Suppressor macrophage (primary cell): ENCODE measurements at places on chromosomes 4 and X.

DNA sequence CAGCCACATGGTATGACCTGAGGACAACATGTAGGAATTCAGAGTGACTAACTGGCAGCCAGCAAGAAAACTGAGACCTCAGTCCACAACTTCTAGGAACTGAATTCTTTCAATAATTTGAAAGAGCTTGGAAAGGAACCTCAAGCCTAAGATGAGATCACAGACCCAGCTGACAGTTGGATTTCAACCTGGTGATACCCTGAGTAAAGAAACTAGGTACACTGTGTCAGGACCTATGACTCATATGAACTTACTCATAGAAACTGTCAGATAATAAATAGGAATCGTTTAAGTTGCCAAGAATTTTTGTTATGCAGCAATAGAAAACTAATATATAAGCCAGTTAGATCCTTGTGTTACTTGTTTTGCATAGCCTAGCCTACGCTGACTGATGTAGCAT, 102.4 kb upstream of the DCAF12L1 start:
- DNase-seq = no peak

DNA sequence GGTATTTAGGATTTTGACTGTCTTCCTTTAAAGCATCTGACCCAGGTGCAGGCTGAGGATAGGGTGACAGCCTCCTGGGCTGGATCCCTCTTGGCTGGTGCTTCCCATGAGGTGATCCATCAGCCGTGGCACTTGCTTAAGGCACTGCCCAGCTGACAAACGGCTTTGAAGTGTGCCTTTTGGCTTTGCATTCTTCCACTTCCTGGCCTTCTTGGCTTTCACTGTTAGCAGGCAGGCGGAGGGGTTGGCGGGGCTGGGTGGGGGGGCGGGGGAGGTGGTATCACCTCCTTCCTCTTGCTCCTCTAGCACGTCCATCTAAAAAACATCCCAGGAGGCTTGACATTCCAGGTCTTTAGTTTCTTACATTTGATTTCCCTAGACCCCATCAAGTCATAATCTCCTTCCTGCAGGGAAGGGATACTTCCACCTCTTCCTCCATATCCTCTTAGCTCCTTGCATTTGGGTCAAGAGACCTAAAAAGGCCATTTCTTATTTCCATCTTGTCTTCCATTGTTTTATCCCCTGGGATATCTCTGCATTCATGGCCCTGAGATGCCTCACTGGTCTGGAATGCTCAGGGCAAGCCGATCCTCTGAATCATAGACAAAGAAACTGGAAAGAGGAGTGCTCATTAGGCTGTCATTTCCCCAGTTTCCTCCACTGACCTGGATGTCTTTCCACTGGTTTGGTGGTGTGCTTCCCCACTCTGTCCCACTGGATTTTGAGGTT, 11.3 kb upstream of the APLN start:
- no peak for DNase-seq

- no peak for DNase-seq
Measured at GRCh38 chr4:157880761-157881160, 292.1 kb downstream of the GASK1B start.

GRCh38 chr4:22372986-22373385, 142.9 kb downstream of the ADGRA3 start:
- DNase-seq = no peak

GRCh38 chr4:114116861-114117260, 137.4 kb upstream of the ARSJ start:
- DNase-seq = no peak

GRCh38 chr4:74541667-74542066, 96.7 kb downstream of the AREG start:
- no peak for DNase-seq

- DNase-seq = peak; percentile 28
Measured at GRCh38 chr4:78735697-78736096, 40.5 kb upstream of the BMP2K start.

DNA sequence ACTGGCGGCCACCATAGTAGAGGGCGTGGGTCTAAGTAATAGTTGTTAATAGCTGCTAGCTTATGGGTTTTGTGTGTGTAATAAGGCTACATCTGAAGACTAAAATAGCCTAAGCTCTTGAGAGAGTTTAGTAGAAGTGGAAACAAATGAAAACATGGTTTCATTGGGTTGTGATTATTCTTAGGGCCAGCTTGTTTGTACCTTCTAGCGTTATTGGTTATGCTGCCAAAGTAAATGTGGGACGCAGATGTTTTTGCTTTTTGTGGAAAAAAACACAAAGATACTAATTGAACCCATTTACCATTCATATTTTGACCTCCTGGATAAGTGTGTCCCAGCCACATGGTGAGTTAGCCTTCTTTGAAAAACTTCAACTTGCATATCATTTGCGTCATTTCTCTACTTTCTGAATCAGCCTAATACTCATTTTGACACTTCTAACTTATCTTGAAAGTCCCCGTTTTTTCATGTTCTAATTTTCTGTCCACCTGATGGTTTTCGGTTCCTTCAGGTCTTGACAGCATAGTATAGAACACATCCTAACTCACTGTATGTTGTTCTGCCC, 305.3 kb downstream of the FRMPD4 start:
- no peak for DNase-seq

DNA sequence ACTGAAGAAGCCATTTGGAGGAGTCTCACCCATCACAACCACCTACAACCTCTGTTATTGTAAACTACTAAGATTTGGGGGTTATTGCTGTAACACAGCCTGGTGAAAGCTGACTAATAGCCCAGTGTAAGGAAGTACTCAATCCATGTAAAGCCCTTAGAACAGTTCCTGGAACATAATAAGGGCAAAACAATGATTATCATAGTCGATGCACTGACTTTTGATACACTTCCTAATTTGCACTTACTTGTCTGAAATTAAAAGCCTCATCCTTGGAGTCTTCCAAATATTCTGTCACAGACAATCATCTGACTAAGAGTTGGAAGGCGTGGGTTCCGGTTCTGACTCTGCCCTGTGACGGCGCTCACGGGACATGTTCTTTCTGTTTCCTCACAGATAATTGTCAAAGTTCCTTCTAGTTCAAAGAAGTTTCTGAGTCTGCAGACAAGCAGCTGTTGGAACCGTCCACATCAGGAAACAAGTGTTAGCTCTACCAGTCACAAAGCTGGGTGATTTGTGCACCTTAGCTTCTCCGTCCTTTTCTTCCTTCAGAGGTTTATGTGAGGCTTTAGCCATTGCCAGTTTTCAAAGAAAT, 33.4 kb upstream of the RASGEF1B start:
- DNase-seq = peak; percentile 96

DNA sequence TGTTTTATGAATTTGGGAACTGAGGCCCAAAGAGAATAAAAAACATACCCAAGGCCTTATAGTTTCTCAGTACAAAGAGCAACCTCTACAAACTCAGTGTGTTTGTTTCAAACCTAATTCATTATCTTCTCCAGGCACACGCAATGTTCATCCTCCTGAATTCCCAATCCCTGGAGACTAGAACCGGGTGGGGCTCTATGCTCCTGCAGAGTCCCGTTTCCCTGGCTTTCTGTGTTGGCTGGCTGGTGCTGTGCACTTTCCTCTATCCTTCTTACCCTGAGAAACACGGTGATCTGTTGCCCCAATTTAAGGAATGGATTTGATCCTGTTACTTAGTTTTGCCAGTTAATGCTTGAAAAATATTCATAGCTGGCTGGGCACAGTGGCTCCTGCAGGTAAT, 63.9 kb downstream of the FGFBP1 start:
- no peak for DNase-seq

GRCh38 chr4:38618505-38618904, 45.5 kb upstream of the KLF3 start:
- DNase-seq = no peak

DNA sequence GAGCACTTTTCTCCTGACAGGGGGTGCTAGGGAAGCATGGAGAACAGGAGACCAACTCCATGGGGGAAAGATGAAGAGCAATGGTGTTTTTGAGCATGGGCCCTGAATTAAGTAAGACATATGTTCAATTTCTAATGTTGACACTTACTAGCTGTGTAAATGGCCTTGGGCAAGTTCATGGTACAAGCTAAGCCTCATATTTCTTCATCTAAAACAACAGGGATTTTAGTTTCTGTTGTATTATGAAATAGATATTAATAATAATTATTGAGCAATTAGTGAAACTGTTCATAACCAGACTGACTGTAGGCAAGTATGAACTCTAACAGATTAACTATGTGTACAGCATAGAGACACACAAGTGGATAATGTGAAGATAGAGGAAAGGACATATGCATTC, 515.0 kb upstream of the FAT1 start:
- DNase-seq = no peak

- DNase-seq = no peak
Measured at GRCh38 chr4:45155081-45155777, 428.9 kb upstream of the GNPDA2 start.

- no peak for DNase-seq
Measured at GRCh38 chr4:8248091-8248490, 21.5 kb upstream of the HTRA3 start.

DNA sequence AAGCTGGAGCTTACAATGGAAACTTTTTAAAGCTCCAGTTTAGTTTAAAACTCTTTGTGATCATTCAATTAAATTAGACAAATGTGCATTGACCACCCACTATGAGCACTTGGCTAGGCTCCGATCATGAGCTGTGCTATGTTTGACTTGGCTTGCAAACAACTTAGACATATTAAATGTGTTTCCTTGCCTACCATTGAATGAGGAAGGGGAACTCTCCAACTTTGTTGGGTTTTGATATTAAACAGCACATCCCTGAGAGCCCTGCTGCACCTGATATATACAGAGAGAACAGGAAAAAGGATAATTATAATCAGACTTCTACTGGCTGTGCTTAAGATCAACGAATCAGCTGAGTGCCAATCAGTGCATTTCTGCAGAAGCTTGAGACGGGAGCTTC, 71.4 kb upstream of the ADGRL3 start:
- DNase-seq = no peak

DNA sequence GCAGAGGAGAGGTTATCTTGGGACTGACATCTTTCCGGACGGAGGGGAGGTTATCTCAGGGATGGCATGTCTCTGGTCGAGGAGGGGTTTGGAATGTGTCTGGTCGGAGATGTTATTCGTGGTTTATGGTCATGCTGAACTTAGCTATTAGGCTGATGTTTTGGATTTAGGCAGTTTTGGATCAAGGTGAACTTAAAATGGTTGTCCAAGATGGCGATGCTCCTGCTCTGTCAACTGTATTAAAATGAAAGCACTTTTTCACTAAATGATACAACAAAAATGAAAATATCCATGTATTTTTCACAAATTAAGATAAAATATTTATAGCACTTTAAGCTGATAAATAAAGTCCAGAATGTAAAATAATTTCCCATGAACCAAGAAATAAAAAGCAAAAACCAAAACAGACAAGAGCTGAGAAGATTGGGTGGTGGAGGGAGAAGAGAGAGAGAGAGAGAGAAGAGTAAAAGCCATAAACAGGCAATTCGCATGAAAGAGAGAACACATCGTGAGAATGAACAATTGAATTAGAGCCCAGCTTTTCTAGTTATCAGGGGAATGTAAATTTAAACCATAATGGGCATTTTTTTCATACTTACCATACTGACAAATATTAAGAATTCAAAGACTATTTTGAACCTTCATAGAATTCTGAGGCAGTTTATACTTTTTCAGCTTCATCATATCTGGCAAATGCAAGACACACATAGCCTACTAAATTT, 2236.0 kb upstream of the AGA start:
- no peak for DNase-seq

DNA sequence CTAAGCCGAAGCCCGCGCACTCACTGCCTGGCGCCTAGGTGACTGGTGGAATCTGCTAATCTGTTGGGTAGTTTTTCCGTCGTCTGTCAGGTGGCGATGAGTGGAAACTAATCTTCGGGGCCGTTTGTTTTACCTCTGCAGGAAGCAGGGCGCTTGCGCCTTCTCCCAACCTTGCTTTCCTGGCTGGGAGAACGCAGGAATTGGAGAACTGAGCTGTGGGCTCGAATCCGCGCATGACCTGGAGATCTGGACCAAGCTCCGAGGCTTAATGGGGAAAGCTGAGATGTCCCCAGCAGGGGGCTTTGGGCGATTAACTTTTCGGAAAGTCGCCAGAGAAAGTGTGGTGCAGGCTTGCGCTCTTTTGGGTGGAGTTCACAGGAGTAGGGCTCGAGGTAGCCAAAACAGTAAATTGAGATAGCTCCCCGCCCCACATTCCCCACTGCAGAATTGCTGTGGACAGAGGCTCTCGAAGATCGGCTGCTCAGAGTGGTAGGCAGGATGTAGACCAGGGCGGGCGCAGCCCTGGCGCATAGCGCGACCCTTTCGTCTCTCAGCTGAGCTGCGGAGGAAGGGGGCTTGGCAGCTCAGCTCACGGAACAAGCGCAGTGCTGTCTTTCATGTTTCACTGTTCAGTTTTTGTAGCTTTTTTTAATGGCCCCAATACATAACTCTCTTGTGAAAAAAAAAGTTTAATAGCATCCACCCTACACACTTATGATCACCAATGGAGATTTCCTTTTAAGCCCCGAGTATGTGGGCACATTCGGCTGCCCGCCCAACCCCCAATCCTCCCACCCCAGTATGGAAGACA, 2.7 kb upstream of the FGF5 start:
- no peak for DNase-seq

GRCh38 chr4:5869966-5870619, 22.8 kb downstream of the CRMP1 start:
- DNase-seq = no peak

DNA sequence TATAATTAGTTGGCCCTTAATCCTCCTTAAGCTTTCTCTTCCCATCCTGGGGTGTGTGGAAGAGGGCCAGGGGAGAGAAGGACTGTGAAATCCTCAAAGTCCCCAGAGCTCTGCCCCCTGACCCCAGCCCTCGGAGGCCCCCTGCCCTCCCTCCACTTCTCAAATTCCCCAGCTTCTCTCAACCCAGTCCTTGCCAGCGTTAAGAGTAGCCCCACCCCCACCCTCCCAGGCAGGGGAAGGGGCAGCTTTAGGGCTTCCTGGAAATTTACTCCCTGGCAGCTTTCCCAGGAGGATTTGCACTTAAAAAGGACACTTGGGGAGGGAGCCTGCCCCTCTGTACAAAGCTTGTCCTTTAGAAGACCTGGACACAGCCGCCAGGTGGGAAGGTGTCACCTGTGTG, 11.8 kb upstream of the CD40LG start:
- no peak for DNase-seq
